ENCODE measurements at places on chromosomes 4 and X. TPM values are rescaled to one million over a fixed set of nuclear protein-coding genes. Genes with fewer than 3 reads are reported as not detected.

SPINK2 gene
- total RNA-seq, result not detected

TBC1D8B gene
- 15.3 TPM for total RNA-seq

NUDT10 gene
- not detected for total RNA-seq

SLC10A6 gene
- not detected for total RNA-seq

PAGE2B gene
- total RNA-seq, result not detected

DNA sequence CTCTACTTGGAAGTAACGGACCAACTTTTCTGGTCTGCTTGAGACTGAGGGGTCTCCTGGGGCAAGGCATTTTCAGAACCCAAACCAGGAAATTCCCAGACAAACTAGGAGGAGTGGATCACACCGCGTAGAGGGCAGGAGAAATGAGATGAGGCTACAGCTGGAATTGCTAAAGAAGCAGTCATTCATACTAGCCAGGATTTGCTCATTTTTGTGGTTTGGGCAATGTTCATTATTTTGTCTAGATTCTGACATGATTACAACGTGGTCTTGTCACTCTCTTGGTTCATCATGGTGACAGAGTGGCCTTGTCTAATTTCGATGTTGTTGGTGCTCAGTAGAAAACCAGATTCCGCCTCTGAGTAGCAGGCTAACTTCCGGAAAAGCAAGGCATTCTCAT, 63.2 kb downstream of the BANK1 start:
- H3K4me3 ChIP-seq, result no peak overlapping the region
- H3K27me3 ChIP-seq, result no peaks in the 10 kb centered on the region
- H3K4me1 ChIP-seq, result peaks cover 29% of the 10 kb centered on the region

DNA sequence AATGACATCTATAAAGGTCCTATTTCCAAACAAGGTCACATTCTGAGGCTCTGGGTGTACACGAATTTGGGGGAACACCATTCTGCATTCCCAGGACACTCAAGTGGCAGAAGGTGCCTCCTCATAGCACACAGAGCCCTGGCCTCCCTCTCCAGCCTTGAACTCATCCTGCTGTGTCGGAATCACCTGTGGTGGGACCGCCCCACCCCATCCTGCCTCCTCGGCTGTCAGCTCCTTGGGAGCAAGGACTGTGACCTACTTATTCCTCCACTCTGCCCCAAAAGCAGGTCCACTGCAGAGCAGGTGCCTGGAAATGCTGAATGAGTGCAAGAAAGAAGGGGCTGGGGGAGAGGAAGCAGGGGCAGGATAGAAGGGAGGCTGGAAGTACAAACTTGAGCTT, 33.5 kb downstream of the HTRA3 start:
- H3K27ac ChIP-seq, result peak overlapping the region; percentile 67
- H3K27me3 ChIP-seq, result peaks cover 41% of the 10 kb centered on the region
- DNase-seq, result no peak

- no peaks in the 10 kb centered on the region for H3K4me1 ChIP-seq
- DNase-seq, result no peak
- no peak overlapping the region for H3K4me3 ChIP-seq
- H3K36me3 ChIP-seq, result no peaks in the 10 kb centered on the region
Measured at GRCh38 chr4:6618386-6619115, 21.9 kb upstream of the MRFAP1 start.

GRCh38 chr4:163331629-163332376, 593 bp downstream of the NPY1R start:
- H3K4me1 ChIP-seq, result peaks cover 14% of the 10 kb centered on the region
- H3K27ac ChIP-seq, result peak overlapping the region; percentile 15

- H3K4me1 ChIP-seq, result no peaks in the 10 kb centered on the region
- H3K4me3 ChIP-seq, result no peak overlapping the region
- H3K27ac ChIP-seq, result no peak overlapping the region
- H3K36me3 ChIP-seq, result no peaks in the 10 kb centered on the region
- no peak for DNase-seq
- no peaks in the 10 kb centered on the region for H3K27me3 ChIP-seq
Measured at GRCh38 chr4:48449151-48449550, 34.0 kb upstream of the SLC10A4 start.

DNA sequence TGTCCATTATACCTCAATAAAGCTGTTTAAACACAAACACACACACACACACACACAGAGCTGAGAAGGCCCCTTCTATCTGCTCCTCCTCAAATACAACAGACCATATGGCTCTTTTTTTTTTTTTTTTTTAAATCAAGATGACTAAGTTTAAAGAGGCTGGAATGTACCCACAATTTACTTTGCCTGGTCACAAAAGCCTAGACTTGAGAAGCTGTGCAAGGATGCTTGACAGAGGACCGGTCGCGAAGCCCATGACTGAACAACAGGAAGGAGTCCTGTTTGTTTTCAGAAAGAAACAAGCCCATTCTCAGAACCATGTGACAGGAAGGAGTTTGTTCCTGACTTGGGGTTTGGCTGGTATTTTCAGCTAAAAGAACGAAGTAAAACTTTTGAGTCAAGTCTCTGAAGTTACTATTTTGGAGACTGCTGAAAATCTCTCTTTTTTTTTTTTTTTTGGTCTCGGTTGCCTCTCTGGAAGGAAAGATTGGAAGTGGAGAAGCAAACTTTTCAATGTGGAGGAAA, 650.9 kb upstream of the TENM3 start:
- no peak overlapping the region for H3K4me3 ChIP-seq
- no peaks in the 10 kb centered on the region for H3K4me1 ChIP-seq
- no peaks in the 10 kb centered on the region for H3K27me3 ChIP-seq
- H3K27ac ChIP-seq, result no peak overlapping the region

DNA sequence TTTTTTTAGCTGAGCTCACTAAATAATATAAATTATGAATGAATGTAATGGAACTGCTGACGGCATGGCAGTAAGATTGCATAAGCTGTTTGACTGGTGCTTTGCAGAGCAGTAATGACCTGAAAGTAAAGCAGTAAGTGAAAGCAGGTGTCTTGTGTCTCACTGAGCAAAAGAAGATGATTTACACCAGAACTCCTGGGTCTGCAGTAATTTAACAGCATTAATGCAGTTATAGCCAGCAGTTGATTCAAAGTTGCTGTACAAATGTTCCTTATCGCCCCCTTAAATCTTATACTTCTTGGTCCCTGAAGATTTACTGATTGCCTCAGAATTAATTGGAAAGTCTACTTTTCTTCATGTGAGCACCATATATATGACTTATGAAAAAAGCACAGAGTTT, 187.7 kb downstream of the DCTD start:
- no peaks in the 10 kb centered on the region for H3K36me3 ChIP-seq
- no peaks in the 10 kb centered on the region for H3K27me3 ChIP-seq

DNA sequence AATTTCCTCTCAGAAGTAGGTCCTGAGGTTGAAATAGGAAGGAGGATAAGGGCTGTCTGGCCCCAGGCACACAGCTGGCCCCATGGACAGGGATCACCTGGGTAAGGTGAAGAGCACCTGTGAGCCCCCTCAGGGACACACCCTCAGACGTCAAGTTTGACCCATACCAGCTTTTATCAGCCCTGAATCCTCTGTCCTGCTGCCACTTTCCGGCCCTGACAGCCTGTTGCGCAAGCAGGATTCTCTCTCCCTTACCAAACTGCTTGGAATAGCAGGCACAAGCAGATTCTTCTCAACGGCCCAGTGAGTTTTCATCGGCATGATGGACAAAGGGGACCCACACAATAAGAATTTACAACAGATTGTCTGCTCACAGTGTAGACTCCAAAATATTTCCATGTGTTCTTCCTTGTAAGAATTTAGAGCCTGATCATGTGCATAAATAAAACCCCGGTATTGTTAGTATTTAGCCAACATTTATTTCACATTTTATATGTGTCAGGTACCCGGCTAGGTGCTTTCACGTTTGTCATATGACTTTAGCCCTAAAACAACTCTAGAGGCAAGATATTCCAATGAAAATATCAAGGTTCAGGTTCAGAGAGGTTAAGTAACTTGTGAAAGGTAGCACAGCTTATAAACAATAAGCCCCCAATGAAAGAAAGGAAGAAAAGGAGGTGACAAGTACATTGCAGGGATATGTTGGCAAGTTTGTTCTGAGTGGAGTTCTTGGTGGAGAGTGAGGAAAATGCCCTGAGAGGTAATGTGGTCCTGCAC, 107.2 kb upstream of the KIT start:
- H3K4me3 ChIP-seq, result no peak overlapping the region
- H3K27me3 ChIP-seq, result no peaks in the 10 kb centered on the region
- H3K4me1 ChIP-seq, result no peaks in the 10 kb centered on the region
- no peak overlapping the region for H3K27ac ChIP-seq

DNA sequence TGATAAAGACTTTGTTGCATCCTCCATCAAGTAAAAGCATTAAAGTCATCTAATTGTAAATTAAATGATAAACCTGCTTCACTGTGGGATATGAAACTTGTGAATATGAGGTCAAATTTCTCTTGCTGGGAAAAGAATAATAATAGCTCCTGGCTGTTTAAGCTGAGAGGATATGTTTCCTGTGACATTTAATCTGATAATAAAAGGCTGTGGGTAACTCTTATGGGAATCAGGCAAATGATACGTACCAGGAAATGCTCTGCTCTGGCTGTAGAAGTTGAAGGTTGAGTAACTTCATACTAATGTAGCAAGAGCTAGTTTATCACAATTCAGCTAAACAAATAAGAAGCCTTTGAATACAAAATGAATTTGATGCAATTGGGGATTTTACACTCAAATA, 574.6 kb downstream of the RAPGEF2 start:
- H3K4me1 ChIP-seq, result no peaks in the 10 kb centered on the region
- DNase-seq, result no peak
- no peak overlapping the region for H3K27ac ChIP-seq
- H3K36me3 ChIP-seq, result no peaks in the 10 kb centered on the region
- H3K4me3 ChIP-seq, result no peak overlapping the region
- H3K27me3 ChIP-seq, result no peaks in the 10 kb centered on the region

DNA sequence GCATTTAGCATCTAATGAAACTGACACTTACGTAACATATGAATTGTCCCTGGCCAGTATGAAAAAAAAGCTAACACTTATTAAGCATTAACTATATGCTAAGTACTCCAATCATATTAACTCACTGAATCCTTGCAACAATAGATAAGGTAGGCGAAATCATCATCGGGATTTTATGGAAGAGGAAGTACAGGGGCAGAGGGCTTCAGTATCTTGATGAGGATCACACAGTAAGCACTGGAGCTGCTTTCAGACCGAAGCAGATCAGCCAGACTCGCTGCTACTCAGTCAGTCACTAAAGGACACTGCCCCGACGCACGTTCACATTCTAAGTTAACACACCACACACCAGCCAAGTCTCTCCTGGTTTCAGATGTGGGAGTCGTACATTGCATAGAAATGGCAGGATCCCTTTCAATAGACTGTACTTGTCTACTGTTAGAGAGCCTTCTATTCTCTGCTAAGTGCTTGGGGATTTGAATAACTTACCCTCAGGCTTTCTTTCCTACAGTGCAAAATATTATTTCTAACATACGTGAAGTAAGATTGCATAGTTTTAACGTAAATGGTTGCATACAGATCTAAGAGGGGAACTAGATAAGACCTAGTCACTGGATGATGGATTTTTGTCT, 540.2 kb upstream of the TENM3 start:
- H3K36me3 ChIP-seq, result no peaks in the 10 kb centered on the region
- no peak for DNase-seq
- no peaks in the 10 kb centered on the region for H3K4me1 ChIP-seq
- no peaks in the 10 kb centered on the region for H3K27me3 ChIP-seq
- no peak overlapping the region for H3K27ac ChIP-seq

DNA sequence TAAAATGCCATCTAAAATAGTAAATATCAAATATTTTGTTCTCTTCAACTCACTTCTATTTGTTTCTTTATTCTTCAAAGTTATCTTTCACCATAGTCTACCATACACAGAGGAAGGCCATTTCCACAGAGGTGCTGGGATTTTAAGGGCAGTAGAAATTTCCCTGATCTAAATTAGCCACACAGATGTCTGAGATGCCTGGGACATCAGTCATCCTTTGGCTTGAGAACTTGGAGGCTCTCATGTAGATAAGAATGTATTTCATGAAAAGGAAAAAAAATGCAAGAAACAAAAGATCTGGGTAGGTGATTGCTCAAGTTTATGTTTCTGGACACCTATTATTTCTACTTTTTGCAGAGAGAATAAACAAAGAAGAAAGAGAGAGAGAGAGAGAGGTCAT, 1008.2 kb downstream of the NLGN4X start:
- no peaks in the 10 kb centered on the region for H3K36me3 ChIP-seq
- H3K4me1 ChIP-seq, result no peaks in the 10 kb centered on the region
- H3K4me3 ChIP-seq, result no peak overlapping the region
- H3K27ac ChIP-seq, result no peak overlapping the region
- no peaks in the 10 kb centered on the region for H3K27me3 ChIP-seq

- H3K27ac ChIP-seq, result peak overlapping the region; percentile 61
- peak; percentile 55 for DNase-seq
- H3K27me3 ChIP-seq, result no peaks in the 10 kb centered on the region
- H3K4me3 ChIP-seq, result no peak overlapping the region
Measured at GRCh38 chrX:10119399-10119990, 37.3 kb upstream of the CLCN4 start.

GRCh38 chr4:25722964-25723363, 67.3 kb downstream of the SLC34A2 start:
- H3K4me3 ChIP-seq, result no peak overlapping the region
- H3K36me3 ChIP-seq, result no peaks in the 10 kb centered on the region
- no peak for DNase-seq
- H3K27ac ChIP-seq, result no peak overlapping the region

DNA sequence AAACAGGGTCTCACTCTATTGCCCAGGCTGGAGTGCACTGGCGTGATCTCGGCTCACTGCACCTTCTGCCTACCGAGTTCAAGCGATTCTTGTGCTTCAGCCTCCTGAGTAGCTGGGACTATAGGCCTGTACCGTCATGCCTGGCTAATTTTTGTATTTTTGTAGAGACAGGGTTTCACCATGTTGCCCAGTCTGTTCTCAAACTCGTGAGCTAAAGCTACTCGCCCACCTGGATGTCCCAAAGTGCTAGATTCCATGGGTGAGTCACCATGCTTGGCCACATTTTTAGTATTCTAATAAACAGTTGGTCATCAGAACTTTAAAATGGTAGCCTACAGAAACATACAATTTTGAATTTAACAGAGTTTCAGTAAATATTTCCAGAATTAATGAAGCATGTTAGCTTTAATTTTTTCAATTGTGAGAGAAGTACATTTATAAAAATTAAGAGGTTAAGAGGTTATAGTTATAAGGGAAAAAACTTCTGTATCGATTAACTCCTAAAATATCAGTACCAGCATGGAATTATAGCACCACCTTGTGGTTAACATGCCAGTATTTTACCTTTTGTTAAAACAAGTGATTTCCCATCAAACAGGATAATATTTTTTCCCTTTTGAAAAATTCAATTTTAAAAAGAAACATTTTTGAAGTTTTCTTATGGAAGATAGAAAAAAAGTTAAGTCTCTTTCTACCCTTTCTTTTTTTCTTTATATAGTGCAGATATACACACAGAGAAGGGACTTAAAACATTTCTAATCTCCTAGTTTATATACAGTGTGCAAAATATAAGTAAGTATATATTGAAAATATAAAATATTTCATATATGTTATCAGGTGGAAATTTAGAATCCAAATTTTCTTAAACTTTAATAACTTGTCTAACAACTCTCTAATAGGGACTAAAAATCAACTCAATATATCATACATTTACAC, 35.4 kb downstream of the CEP44 start:
- H3K27ac ChIP-seq, result no peak overlapping the region
- H3K36me3 ChIP-seq, result no peaks in the 10 kb centered on the region
- no peaks in the 10 kb centered on the region for H3K27me3 ChIP-seq
- H3K4me3 ChIP-seq, result no peak overlapping the region

- no peaks in the 10 kb centered on the region for H3K4me1 ChIP-seq
- DNase-seq, result no peak
Measured at GRCh38 chr4:84574069-84574720, 8.7 kb upstream of the CDS1 start.

GRCh38 chr4:26183017-26183416, 137.8 kb upstream of the RBPJ start:
- H3K4me1 ChIP-seq, result no peaks in the 10 kb centered on the region
- no peaks in the 10 kb centered on the region for H3K27me3 ChIP-seq
- no peak for DNase-seq
- no peaks in the 10 kb centered on the region for H3K36me3 ChIP-seq
- H3K4me3 ChIP-seq, result no peak overlapping the region
- H3K27ac ChIP-seq, result no peak overlapping the region

Measured in Calu3 (cell line).